ENCODE measurements at places on chromosomes 6 and 20.

GRCh38 chr6:155232848-155233247, 31.0 kb upstream of the CLDN20 start:
- no peak for DNase-seq

DNA sequence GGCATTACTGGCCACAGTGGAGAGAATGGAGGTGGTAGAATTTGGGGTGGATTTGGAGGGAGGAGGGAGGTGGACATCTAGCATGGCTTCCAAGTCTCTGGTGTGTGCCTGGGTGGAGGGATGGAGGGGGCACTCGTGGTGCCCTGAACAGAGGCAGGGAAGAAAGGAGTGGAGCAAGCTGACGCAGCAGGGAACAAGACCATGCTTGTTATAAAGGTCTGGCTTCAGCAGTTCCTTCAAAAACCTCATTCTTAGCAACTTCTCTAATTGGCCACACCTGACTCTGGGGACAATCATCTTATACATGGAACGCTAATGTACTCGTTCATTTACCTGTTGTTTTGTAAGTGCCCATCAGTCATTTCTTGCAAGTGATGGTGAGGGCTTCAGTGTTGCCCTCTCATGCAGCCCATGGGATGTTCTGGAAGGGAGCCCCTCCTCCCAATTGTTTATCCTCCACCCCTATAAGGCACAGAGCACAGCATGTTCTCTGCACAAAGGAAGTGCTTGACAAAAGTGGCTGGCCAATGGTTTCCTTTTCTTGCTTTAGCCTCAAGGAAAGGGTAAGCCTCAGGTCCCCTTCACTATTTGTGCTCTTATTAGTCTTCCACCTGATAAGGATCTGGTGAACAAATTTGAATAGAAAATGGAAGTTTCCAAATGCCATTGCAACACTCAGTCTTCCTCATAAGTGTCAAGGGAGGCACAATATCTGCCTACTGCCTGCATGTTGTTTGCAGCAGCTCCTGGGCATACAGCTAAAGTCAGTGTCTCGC, 39.3 kb downstream of the GFOD1 start:
- DNase-seq, result peak; percentile 14

DNA sequence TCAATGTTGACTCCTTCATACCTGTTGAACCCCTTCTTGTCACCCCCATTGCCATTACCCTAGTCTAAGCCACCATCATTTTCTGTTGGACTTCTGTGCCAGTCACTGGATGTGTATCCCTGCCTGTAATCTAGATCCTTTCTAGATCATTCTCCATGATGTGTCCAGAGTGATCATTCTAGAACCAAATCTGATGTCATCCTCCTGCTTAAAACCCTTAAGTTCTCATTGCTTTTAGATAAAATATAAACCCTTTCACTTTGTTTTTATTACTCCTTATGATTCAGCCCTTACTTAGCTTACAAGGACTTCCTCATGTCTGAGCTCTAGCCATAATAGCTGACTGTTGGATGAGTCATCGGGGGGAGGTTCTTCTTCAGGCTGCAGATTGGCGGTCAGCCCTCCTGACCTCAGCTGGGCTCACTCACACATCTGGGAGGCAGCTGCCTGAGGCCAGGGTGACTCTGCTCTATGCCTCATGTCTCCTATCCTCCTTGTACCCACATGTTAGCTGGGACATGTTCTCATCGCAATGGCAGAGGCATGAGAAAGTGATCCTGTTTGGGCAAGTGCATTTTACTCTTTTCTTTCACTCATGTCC, 287.6 kb downstream of the ESR1 start:
- peak; percentile 30 for DNase-seq

GRCh38 chr20:61532736-61533135, 280.7 kb downstream of the CDH4 start:
- no peak for DNase-seq
